ENCODE measurements at places on chromosomes 3 and 15.

GRCh38 chr3:175664911-175665310 is 805.8 kb downstream of the NAALADL2 start:
- no peak for DNase-seq

GRCh38 chr15:39645138-39645975 is 64.5 kb downstream of the THBS1 start:
- DNase-seq = no peak

GRCh38 chr3:158434412-158435038 is 136.5 kb upstream of the MLF1 start:
- peak; percentile 75 for DNase-seq

DNA sequence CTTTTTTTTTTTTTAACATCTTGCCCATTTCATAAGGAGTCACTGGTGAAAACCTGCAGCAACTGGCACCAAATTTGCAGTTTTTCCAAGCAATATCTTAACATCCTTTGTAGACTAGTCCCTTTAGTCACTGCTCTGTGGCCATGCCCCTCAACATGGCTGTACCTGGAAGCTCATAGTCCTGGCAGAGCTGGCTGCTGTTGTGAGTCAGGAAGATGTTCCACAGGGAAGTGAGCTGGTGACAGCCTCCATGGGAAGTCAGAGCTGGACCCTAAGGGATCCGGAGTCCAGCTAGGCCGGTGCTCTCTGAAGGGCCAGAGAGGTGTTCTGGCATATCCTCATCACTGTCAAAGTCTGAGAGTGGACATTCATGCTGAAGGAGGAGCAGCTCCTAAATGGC is 99.3 kb upstream of the ZBED2 start:
- no peak for DNase-seq

DNA sequence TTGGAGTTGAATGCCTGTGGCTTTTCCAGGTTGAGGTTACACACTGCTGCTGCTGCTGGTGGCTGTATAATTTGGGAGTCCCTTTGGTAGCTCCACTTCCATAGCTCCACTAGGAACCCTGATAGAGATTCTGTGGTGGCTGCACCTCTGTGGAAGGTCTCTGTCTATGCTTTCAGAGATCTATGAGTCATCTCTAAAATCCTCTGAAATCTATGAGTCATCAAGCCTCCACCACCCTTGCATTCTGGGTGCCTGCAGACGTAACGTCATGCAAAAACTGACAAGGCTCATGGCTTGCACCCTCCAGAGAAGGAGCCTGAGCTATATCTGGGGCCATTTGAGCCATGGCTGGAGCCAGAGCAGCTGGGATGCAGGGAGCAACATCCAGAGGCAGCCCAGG is 1037.0 kb upstream of the CFAP20DC start:
- DNase-seq = peak; percentile 71

- peak; percentile 82 for DNase-seq
These were observed 372.1 kb downstream of the MAGI1 start for GRCh38 chr3:65666448-65667091.

- no peak for DNase-seq
These were observed 146.0 kb downstream of the ARPP21 start for GRCh38 chr3:35785234-35785888.

DNA sequence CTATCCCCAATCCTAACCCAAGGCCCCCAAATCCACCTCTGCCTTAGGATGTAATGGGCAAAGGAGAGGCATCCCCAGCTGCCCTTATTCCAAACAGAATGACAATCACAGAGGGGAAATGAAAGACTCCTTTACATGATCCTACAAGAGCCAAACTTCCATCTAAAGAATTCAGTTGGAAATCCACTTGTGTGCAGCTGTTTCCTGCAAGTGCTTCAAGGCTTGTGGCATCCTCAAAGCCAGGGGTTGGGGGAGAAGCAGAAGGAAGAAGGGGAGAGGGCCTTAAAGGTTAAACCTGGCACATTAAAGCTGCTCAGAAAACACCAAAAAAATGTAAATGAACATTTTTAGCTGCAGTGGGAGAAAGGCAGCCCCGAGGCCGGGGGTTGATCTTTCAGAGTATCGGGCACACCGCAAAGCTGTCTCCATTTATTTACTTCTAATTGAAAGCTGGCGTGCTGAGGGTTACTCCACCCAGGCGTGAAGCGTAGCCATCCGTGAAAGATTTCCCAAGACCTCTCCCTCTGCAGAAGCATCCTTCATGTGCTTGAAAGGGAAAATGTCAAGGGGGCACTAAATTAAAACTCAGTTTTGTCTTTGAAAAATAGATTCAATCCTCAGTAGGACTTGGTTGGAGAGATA is 217.8 kb downstream of the SHQ1 start:
- no peak for DNase-seq

DNA sequence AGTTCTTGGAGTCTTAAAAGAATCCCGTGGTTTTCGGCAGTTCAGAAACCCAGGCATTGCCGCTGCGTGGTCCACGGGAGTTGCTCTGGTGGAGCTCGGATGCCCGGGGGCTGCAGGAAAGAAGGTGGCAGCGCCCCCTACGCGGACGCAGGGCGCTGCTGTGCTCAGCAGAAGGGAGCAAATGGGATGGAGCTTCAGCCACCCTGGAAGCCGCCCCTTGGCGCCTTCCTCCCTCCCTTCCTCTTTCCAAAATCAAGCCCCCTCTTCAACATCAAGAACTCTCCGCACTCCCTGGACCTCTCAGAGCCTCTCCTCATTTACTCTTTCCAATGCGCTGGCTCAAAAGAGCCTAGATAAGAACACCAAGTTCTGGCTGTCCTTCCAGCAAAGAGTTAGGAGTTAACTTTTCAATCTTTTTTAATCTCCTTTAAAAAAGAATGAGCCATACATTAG is 880 bp upstream of the CHRNA7 start:
- DNase-seq = peak; percentile 3

DNA sequence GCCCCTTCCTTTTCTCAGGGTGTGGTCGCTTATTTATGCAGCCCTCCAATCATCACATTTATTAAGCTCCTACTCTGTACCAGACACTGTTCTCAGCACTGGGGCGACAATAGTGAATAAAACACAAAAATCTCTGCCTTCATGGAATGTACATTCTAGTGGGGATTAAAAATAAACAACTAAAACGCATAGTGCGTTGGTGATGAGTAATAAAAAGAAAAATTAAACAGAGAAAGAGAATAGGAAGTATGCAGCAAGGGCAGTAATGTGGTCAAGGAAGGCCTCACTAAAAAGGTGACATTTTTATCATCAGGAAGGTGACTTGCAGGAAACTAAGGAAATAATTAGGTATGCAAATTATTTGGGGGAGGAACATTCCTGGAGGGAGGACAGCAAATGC is 5.1 kb downstream of the SLC51B start:
- DNase-seq = no peak

DNA sequence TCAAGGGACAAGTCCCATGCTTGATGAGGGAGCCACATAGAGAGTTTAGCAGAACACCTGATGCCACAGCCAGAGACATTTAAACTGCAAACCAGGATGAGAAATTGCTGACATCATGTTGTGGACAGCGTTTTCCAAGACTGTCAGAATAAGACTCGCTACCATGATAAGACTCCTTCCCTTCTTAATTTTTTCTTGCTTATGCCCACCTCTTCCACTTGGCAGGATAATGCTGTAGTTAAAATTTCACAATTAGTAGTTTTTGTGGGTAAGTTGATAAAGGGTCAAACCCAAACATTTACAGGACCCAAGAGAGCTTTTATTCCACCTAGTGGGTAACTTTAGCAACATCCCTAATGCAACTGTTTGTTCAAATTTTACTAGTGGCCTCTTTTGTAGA is 3.0 kb upstream of the PIAS1 start:
- DNase-seq = no peak

DNA sequence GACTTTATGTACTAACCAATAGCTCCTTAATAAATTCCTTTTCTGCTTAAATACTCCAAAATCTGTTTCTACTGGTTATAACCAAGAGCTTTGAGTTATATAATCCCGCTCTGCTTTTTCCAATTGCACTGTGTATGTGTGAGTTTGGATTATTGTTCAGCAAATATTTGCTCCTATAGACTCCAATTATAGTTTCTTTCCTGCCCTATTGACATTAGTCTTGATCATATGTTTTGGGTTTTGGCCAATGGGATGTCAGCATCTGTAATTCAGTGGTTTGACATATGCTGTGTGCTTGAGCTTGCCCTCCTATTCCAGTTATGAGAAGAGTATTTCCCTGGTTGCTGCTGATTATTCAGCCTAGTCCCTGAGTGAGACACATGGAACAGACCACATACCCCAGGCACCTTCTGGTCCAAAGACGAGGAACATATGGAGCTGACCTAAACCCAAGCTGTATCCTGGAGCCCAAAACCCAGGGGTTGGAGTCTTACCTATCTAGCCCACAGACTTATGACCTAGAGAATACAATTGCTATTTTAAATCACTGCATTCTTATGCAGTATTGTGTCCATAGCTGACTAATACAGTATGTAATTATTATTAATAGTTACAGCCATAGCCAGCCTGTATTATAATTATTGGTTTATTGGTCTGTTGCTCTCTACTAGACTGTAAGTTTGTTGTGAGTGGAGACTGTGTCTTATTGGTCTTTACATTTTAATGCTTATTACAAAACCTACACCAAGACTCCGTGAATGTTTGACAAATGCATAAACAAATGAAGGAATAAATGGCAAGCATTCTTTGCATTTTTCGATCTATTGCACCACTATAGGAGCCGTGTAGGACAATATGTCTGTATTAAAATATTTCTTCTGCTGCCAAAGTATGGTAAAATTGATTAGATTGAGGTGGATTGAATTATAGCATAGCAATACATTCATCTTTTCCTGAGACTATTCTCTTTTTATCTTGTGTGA is 11.7 kb upstream of the ZNF280D start:
- peak; percentile 42 for DNase-seq

DNA sequence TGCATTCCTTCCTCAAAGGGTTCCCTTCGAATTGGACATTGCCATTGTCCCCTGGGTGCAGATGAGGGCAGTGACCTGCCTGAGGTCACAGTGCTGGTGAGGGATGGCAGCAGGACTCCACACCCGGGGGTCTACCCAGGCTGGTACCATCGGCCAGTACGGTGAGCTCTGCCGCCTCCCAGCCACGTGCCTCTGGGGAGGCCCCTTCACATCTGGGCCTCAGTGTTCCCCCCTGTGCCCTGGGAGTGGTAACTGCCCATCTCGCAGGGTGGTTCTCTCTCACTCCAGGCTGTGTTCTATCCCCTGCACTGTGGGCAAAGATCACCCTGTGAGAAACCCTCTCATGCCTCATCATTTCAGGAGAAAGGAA is 99.4 kb upstream of the IQSEC1 start:
- no peak for DNase-seq

GRCh38 chr15:67613708-67614107 is 71.2 kb downstream of the MAP2K5 start:
- no peak for DNase-seq

DNA sequence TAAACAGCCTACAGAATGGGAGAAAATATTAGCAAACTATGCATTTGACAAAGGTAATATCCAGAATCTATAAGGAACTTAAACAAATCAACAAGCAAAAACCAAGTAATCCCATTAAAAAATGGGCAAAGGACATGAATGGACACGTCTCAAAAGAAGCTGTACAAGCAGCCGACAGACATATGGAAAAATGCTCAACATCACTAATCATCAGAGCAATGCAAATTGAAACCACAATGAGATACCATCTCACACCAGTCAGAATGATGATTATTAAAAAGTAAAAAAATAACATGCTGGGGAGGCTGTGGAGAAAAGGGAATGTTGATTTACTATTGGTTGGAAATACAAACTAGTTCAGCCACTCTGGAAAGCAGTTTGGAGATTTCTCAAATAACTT is 30.7 kb upstream of the PPM1L start:
- DNase-seq = peak; percentile 3

GRCh38 chr15:92343924-92344643 is 49.6 kb upstream of the ST8SIA2 start:
- DNase-seq = no peak

DNA sequence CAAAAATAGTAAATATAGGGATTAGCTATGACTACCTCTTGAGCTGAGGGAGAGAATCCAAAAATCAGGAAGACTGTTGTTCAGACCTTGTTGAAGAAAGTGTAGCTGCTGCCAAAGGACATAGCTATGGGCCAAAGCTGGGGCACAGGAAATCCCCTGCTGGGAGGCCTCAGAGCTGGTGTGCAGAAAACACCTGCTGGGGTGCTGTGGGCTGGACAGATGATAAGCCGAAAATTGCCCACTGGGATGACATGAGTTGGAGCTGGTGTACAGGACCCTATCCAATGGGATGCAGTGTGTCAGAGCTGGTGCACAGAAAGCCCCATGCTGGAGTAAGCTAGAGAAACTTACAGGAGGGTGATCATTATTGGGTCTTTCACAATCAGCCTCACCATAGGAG is 121.9 kb downstream of the NEO1 start:
- no peak for DNase-seq

DNA sequence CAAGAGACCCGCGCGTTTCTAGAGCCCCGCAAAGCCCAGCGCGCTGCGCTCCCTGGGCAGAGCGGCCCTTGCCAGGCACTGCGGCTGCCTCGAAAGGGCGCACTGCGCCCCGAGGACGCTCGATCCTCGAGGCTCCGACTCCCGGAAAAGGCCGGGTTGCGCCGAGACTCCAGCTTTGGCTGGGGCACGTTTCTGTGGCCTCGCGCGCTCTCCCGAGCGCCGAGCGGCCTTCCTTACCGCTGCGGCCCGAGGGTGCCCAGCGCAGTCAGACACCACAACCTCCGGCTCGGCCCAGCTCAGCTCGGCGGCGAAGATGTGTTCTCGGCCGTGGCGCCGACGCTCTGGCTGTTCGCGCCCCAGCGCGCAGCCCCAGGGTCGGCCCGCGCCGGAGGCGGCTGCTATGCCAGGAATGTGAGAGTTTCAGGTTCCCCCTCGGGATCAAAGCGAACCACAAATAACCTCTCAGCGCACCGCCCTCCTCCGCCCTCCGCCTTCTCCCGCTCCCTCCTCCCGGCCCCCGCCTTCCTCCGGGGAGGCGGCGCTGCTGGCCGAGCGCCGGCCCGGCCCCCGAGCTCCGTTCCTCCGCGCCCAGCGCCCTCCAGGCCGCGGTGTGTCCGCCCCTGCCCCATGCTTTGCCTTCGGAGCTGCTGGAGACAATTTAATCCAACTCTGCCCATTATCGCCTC is at the start of gene AMOTL2:
TSS of gene AMOTL2 (minus strand) at position 343 of the 686 bp plus-strand sequence. CDS start 3,014 bp downstream, outside the sequence.
- DNase-seq = peak; percentile 98

DNA sequence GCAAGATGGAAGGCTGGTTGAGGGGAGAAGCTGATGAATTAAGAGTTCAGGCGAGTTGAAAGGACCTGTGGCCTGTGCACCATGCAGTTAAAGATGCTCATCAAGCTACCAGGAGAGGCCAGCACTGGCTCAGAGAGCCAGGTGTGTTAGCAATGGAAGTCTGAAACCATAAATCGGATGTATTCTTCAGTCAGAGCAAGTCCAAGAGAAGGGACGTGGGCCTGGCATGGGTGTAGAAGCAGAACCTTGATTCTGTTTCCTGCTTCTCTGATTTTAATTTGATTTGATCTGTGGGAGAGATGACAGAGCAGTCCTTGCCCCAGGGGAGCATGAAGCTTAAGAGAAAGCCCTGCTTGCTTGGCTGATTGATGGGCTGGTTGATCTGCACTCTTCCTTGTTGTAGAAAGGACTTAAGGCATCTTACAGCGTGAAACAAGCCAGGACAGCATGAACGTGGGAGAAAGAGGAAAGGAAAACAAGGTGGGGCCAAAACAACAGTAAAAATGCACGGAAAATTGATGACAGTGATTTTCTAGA is 10.9 kb downstream of the TM6SF1 start:
- no peak for DNase-seq

Data from fibroblast of upper back skin (primary cell).